ENCODE measurements at places on chromosomes 7 and 10.

- DNase-seq = no peak
These were observed 116.4 kb upstream of the ASAH2 start for GRCh38 chr10:50367732-50368131.

- DNase-seq = no peak
These were observed 1.8 kb downstream of the OIT3 start for GRCh38 chr10:72895236-72895850.

- no peak for DNase-seq
These were observed 242.5 kb upstream of the TMEM229A start for GRCh38 chr7:124275411-124275810.

DNA sequence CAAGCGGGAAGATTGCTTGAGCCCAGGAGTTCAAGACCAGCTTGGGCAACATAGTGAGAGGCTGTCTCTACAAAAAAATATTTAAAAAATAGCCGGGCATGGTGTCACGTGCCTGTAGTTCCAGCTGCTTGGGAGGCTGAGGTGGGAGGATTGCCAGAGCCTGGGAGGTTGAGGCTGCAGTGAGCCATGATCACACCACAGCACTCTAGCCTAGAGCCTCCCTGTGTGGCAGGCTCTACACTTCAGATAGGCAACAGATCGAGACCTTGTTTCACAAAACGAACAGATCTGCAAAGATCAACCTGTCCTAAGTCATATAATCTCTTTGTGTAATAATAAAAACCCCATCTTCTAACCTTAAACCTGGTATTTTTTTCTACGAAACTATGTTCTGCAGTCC, 76.8 kb downstream of the PTEN start:
- no peak for DNase-seq

DNA sequence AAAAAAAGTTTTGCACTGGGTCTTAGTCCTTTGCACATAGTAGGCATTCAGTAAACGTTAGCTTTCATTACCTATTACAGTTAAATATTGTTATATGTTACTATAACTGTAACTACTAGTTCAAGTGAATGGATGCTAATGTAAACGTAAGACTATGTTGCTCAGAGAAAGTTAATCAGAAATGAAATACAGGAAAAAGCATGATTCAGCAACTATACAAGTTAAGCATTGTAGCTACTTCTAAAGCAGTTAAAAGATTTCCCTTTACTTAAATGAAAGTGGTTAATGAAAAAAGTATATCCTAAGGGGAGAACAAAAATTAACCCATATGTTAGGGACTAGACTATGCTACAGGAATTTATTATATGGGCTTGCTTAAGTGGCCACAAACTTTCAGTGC, 121.2 kb downstream of the SKAP2 start:
- DNase-seq = no peak

DNA sequence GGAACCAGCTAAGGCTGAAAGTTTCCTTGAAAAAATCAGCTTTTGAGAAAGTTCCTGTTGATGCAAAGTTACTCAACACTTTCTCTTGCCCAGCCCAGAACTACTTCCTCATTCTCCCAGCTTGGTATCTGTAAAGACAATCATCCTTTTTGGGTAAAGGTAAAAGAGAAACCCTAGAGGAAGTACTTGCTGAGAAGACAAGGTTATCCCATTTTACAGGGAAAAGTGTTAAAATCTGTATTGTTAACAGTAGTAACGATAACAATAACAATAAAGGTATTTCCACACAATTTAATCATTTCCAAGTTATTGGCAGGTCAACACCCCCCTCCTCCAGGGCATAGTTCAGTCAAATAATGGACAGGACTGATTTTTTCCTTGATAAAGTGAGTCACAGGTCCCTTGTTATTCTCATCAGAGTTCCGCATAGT, 2.4 kb downstream of the ALOX5 start:
- DNase-seq = no peak

- no peak for DNase-seq
These were observed 75.9 kb downstream of the LMBR1 start for GRCh38 chr7:156816943-156817572.

DNA sequence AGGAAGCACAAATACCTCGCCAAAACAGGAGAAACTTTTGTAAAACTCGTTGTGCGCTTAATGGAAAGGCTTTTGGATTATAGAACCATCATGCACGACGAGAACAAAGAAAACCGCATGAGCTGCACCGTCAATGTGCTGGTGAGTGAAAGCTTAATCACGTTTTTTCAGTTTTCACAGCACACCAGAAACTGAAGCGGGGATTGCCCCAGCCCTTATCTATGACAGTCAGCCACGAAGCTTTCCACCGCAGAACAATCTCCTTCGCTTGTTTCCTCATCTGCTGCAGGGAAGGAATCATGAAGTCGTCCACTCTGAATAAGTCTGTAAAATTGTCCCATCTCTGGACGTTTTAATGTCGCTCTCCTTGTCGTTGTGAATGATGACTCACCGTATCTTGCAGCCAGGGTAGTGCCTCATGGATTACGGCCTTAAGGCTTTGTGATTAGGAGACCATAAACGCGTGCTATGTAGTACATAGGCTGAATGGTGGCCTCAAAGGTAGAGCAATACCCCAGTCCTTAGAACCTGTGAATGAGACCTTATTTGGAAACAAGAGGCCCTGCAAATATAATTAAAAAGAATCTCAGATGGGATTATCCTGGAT, 174.9 kb upstream of the NPS start:
- DNase-seq = no peak

DNA sequence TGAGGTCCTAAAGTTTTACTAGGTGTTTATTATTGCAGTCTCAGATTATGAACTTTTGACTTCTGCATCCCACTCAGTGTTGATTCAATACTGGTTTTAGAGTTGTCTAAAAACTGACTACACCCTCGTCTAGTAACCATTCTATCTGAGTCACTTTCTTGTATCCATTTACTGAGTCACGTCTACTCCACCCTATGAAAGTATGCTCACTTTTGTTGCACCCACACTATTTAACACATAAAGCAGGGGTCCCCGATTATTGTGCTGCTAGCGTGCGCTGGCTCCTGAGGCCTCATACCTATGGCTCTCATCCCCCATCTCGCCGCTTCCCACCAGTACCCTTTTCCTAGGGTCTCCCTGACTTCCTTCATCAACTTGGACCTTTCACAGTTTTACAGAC, 2.0 kb downstream of the SAMD9 start:
- no peak for DNase-seq

DNA sequence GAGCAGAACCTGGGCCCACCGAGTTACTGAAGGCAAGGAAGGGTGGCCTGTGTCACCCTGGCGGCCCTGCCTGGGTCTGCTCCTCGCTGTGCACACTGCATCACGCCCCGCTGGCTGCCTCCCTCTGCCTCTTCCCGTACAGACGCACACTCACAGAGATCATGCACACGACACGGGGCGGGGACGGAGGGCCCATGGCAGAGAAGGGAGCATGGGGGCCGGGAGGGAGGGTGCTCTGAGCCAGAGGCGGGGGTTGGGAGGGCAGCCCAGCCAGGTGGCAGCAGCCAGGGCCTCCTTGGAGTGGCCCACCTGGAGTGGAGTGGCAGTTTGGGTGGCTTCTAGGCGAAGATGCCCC, 16.6 kb downstream of the BUD23 start:
- no peak for DNase-seq

DNA sequence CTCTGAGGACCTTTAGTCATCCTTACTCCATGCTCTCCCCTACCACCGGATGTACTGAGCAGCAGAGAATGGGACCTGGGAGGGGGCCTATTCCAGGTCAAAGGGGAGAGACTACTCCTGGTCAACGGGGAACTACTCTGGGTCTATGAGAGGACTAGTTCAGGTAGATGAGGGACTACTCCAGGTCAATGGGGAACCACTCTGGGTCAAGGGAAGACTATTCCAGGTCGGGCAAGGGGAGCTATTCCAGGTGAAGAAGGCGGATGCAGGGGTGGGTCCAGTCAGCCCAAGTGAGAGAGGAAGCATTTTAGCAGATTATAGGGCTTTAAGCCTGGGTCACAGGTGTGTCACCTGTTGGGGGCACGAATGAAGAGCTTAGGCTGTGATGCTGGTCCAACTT, 35.4 kb downstream of the CCM2 start:
- no peak for DNase-seq

DNA sequence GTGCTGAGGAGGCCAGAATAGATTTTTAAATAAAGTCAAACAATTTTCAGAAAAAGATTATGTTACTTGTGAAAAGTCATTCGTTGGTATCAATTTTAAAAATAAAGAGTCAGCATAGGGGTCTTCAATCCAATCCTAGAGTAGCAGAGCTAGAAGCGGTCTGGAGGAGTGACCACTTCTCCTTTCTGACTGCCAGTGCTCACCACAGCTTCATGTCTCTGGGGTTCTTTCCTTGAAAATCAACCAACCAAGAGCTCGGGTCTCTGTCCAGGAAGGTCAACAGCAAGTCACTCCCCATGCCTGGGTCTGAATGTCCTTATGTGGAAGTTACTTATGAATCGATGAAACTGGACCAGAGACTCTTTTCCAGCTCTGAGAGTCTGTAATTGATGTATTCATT, 14.3 kb downstream of the PTPRN2 start:
- no peak for DNase-seq

DNA sequence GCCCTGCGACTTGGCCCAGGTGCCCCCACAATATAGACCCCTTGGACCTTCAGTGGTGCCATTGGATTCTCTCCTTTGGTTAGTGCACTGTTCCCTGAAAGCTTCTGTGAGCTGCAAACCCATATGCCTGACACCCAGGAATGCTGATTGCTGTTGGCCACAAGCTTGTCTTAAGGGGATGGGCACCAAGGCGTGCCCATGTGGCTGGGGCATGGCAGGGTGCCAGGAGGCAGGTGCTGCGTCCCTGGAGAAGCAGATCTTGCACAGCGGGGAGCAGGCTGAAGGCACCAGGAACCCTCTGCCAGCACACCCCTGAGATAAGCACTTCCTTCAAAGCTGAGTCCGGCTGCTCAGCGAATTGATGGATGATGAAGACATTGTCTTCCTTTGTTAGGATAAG, 411.8 kb downstream of the SDK1 start:
- DNase-seq = no peak

GRCh38 chr7:137519947-137520346, 176.4 kb upstream of the PTN start:
- DNase-seq = no peak

- no peak for DNase-seq
These were observed 32.0 kb upstream of the STRIP2 start for GRCh38 chr7:129401967-129402860.

DNA sequence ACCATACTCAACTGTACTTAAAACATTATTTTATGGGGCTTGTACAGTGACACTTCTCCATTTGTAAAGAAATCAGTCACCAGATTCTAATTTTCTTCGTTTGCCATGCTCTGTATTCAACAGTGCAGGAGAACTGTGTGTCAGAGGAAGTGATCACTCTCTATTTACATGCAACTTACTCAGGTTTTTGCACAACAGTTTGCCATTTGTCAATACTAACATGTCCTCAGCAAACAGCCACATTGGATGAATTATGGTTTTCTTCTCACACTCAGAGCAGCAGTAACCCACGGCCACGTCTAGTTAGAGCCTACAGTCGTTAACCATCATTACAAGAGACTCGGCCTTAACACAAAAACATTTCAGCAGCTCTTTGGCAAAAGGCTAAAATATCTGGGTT, 69.2 kb upstream of the SP4 start:
- DNase-seq = no peak

DNA sequence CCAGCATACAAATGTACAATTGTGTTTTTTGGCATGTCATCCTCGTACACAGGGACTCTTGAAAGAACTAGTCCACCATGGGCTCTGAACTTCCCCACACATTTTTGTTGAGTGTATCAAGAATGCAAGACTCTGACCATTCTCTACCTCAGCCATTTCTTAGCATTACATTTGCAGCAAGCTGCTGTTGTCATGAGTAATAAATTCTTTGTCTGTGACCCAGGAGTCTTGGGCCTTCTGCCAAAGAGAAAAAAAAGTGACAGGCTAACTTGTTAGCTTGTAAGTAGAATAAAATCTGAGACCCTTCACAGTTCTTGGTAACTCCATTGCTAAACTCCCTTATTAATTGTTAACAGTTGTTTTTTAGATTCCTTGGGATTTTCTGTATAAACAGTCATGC, 542.3 kb upstream of the MBL2 start:
- no peak for DNase-seq

DNA sequence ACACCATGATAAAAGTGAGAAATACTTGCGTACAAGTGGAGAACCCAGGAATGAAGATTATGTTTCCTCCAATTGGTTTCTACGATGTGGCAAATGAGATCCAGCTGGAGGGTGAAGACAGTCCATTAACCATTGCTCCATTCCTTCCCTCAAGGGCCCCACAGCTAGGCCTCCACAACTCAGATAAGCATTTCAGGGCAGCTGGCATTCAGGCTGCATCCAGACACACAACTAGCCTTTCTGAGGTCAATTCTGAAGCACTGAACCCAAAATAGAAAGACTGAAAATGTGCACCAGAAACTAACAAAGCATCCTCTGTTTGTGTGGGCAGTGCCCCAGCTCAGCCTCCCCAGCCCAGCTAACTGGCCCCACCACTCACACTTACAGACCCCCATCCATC, 94.8 kb downstream of the GSAP start:
- no peak for DNase-seq

DNA sequence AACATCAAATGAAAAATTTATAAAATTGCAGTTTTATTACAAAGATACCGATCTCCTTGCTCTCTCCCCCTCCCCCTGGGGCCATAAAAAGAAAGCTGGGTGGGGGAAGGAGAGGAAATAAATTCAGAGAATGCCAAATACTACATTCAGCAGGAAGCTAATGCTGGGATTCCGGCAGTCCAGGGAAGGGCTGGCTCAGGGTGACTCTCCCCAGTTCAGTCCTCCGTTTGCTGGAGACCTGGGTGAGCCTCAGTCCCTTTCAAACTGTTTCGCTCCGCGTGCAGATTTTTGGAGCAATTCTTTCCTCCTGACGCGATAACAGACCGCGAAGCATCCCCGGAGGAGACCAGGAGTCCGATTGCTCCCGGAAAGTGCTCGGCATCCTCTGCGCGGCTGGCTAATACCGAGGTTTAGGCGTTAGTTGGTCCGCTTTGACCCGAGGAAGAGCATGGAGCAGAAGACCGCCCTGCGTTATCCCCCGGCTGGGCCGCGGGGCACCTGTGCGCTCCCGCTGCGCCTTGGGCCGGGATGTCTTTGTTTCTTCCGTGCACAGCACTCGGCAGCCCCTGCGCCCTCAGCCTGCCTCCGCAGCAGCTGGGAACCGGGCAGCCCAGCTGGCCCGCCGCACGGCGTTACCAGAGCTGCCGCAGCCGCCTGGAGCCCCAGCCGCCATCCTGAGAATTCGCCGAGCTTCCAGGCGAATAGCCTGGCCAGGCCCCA, 3.9 kb upstream of the HOXA2 start:
- DNase-seq = no peak
